ENCODE measurements at places on chromosomes 12 and 14.

DNA sequence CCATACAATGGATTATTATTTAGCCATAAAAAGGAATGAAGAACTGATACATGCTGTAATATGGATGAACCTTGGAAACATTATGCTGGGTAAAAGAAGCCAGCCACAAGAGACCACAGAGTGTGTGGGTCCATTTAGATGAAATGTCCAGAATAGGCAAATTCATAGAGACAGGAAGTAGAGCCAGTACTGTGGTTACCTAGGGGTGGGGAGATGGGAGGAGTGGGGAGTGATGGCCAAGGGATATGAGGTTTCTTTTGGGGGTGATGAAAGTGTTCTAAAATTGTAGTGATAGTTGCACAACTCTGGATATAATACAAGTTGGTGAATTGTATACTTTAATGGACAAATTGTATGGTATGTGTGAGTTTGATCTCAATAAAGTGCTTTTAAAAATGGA, 18.6 kb downstream of the JDP2 start:
- no peak for DNase-seq

DNA sequence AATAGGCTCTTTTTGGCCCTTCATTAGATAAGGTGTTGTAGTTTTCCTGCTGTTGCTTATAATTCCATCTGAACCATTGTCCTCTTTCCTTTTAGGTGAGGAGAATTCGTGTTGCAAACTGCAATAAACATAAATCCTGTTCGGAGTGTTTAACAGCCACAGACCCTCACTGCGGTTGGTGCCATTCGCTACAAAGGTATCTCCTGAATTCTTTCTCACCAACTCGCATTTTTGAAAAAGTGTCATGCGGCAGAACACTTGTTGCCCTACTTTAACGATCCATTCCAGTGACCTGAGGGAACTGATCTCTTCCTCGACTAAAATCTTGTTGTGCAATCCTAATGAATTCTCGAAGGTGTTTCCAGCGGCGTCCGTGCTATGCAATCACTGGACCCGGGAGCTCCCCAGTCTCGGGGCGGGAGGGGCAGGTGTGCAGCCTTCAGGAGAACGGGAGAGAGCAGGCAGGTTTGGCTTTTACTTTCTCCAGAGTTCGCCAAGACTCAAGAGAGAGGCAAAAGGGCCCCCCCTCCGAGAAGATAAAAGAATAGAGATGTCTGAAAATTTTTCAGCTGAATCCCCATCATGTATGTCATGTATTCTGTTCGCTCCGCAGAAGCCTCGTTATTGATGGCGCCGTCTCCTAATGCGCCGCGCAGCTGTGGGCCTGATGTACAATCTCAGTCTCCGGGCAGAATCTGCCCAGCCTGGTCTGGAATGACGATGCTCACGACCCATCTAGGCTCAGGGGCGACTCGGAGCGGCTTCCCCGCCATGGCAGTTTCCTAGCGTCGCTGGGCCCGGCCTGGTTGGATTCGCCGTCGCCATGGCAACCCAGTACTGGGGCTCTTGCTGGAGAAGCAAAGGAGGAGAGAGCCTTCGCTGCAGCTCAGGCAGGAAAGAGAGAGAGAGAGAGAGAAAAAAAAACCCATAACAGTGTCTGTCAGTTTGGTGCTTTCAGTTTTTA, 38.2 kb downstream of the PLXNC1 start:
- DNase-seq = no peak

DNA sequence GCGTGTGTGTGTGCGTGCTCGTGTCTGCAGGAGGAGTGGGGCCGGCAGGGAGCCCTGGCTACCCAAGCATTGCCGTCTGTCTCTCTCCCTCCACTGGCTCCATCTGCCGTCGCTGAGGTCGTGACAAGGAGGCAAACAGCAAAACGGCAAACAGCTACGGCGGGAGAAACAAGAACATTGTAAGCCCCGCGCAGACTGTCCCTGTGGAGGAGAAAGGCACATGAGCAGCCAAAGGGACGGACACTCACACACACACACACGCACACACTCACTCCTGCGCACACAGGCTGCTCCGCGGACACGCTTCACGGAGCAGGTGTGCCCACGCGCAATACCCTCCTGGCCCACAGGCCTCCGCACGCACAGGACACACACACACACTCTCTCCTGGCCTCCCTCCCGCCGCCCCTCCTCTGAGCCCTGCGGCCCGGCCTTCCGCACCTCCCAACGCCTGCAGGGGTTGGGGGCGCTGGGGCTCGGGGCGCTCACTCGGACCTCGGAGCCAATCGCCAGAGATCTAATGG, 905 bp downstream of the CISTR start:
- DNase-seq = no peak

DNA sequence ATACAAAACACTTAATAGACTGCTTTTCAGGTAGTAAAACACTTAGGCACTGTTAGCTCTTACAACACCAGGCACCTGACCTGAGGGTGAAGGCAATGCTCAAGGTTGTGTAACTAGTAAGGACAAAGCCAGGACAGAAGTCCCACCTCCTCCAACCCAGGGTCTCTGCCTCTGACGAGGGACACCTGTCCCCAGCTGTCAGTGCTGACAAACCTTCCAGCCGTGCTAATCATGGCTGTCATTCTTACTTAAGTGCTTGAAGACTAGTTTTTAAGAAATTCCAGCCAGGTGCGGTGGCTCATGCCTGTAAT, 62.5 kb upstream of the MAX start:
- DNase-seq = no peak

- DNase-seq = no peak
These were observed 128.6 kb downstream of the CRACR2A start for GRCh38 chr12:3624273-3624672.

- DNase-seq = no peak
These were observed 64.5 kb downstream of the TSPAN9 start for GRCh38 chr12:3141339-3142321.

DNA sequence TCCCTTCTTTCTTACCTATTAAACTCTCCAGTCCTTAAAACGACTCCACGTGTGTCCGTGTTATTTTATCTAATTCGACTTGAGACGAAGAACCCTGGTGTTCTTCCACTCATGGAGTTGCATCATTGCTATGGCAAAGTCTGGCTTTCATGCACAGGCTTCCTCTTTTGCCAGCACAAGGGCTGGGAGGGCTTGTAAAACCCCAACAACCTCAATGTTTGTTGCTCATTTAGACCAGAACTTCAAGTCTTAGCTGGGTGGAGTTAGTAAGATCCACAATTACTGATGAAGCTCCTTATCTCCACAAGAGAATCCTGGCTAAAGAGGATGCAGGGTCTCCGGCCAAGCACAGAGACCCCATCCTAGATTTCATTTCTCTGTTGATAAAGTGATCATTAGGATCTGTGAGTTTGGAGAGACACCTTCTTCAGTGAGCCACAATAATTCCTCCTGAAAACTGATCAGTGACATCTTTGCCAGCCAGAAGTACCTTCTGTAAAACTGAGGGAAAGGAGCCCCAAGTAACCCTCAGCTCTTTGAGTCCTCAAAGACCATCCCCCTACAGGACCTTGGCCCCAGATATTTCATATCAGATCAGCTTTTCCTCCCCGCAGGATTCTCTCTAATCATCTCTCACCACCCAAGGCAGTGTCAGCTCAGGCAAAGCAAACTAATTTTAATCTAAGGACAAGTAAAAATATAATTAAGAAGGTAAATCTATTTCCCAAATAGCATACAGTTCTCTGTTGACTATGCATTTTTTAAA, 514.6 kb downstream of the FUT8 start:
- DNase-seq = no peak

DNA sequence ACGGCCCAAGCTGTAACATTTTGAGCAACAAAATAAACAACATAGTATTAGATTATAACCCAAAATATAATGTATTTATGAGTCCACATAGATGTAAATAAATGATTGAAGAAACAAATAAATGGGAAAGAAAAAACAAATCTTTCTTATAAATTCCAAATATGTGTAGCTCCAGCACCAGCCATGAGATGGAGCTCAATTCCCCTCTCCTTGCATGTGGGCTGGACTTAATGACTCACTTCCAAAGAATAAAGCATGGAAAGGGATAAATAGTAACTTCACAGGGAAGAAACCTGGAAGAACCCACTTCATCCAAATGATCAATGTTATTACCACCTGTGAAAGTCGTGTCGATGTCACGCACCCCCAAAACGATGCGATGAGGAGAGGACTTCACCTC, 158.8 kb downstream of the RPAP3 start:
- peak; percentile 6 for DNase-seq

GRCh38 chr12:65313719-65314317, 35.3 kb downstream of the MSRB3 start:
- peak; percentile 36 for DNase-seq

DNA sequence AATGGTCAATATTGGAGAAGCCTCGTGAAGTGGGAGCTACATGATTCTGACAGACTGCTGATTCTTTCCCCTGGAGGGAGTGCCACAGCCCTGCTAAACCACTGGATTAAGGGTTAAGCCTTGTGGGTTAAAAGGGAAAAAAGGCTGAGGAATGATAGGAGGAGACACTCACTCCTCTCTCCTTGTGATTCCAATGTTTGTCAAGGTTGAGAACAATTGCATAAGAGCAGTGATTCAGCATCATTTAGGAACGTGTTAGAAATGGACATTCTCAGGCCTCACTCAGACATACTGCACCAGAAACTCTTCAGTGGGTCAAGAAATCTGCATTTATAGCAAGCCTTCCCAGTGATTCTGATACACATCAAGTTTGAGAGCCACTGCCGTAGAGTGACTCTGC, 87.8 kb upstream of the GZMB start:
- DNase-seq = no peak

GRCh38 chr14:58292187-58292586, 6.2 kb upstream of the ARID4A start:
- DNase-seq = no peak
